ENCODE measurements at places on chromosomes 3 and 15.
A peak's percentile ranks its signal among the peaks of the same experiment; 100 is the strongest.

DNA sequence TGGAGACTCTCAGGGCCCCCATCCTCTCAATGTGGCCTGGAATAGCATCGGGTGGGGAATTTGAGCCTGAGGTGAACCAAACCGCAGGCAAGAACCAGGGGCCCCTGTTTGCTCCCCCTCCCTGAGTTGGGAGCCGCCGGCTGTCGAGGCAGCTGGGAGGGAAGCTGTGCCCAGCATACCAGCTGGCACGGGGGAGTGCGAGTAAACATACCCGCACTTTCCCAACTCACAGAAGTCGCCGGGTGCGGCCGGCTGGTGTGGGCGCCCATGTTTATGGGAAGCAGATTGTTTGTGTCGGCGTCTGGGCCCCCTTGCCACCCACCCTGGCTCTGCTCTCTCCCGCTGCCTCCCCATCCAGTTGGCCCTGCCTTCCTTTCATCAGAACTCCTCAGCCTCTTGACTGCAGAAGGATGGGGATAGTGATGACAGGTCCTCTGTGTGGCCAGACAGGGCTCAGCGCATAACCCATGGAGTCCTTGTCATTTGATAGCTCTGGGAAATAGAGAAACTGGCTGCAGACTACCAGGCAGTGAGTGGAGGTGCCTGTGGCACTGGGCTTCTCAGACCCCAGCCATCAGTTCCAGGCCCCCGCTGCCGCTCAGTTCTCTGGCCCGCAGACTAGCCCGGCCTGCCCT, 60.4 kb downstream of the CACNA2D2 start:
- DNase-seq, result no peak

DNA sequence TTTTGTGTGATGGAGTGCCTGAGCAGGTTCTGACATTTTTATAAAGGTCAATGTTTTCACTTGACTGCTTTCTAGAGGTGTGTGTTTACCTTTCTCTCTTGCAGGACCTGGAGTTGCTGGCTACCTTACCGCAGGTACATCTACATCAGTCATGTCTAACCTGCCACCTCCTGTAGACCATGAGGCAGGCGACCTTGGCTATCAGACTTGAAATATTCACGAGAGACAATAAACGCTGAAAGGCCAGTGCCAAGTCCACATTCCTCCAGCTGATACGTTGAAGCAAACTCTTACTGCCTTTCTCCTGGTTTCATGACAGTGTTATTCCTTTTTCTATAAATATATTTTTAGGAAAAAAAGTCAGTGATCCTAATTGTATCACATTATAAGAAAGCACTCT, 59.0 kb upstream of the ACKR4 start:
- no peak for DNase-seq

- no peak for DNase-seq
These were observed 106.0 kb downstream of the LRIG1 start for GRCh38 chr3:66394753-66395249.

DNA sequence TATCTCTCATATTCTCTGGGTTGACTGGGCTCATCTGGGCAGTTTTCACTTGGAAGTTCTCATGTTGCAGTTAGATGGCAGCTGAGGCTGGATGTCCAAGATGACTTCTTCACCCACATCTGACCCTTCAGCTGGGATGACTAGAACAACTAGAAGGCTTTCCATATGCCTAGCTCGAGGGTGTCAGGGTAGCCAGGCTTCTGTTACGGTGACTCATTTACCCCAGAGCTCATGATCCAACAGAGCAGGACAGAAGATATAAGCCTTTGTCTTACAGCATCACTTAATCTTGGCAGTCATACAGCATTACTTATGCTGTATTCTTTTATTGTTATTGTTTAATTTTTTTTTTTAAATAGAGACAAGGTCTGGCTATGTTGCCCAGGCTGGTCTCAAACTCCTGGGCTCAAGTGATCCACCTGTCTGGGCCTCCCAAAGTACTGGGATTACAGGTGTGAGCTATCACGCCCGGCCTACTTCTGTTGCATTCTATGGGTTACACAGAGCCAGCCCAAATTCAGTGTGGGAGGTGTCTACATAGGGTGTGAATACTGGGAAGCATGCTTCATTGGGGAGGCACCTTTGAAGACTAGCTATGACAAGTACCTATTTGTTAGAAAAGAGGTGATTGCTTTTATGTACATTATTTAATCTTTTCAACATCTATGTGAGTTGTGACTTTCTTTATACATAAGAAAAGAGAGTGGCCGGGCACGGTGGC, 10.7 kb downstream of the HMCES start:
- DNase-seq, result no peak

DNA sequence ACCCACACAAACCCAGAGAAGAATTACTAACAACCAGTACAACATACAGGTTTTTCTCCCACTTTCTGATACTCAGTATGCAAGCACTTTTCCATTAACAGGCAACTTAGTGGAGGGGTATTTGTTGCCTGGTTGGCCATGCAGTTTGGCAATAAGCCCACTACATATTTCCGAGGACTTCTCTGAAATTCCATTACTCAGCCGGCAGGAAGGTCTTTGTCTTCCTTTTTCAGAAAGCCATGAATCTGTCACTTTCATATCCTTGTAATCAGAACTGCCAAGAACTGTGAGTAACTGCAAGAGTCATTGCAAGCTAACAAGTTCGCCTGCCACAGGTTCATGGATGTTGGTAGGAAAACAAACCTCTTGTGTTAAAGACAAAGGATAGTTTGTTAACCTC, 422.3 kb upstream of the ROBO1 start:
- peak; percentile 5 for DNase-seq

- no peak for DNase-seq
These were observed 151.5 kb upstream of the BFSP2 start for GRCh38 chr3:133248389-133248788.

DNA sequence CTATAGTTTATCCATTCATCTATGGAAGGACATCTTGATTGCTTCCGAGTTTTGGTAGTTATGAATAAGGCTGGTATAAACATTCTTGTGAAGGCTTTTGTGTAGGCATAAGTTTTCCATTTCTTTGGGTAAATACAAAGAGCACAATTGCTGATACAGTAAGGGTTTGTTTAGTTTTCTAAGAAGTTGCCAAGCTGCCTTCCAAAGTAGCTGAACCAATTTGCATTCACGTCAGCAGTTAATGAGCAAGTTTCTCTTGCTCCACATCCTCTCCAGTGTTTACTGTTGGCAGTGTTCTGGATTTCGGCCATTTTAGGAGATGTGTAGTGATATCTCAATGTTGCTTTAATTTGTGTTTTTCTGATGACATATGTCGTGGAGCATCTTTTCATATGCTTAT, 34.2 kb downstream of the GABRA5 start:
- DNase-seq, result no peak

DNA sequence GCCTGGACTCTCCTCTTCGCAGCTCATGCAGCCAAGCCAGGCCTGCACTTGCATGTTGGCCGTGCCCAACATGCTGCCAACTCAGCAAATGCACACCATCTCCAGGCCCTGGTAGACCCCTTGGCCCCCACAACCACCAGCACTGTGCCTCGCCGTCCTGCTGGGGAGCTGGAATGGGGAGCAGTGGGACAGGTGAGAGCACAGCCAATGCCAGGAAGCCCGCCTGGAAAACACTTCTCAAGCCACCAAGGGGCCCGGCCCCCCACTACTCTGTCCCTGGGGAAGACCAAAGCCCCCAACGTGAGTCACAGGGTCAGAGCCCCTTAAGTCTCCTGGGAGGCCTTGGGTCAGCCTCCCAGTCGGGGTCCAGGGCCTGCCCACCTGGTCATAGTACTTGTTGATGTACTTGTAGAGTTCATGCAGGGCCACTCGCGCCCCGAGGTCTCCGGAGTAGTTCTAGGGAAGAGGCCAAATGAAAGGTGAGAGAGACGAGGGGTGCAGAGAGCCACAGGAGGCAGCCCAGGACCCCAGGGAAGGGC, 24.5 kb downstream of the PLXNB1 start:
- DNase-seq, result peak; percentile 18

GRCh38 chr3:191987831-191988350, 526.9 kb downstream of the PYDC2 start:
- DNase-seq, result no peak

- DNase-seq, result peak; percentile 13
These were observed 60.2 kb upstream of the CDAN1 start for GRCh38 chr15:42796955-42797782.

GRCh38 chr3:195999896-196000295, 82.0 kb downstream of the TFRC start:
- DNase-seq, result no peak

- DNase-seq, result no peak
These were observed 71.9 kb downstream of the ANXA2 start for GRCh38 chr15:60325905-60326304.

- DNase-seq, result no peak
These were observed 23.7 kb upstream of the C3orf49 start for GRCh38 chr3:63795438-63795837.

DNA sequence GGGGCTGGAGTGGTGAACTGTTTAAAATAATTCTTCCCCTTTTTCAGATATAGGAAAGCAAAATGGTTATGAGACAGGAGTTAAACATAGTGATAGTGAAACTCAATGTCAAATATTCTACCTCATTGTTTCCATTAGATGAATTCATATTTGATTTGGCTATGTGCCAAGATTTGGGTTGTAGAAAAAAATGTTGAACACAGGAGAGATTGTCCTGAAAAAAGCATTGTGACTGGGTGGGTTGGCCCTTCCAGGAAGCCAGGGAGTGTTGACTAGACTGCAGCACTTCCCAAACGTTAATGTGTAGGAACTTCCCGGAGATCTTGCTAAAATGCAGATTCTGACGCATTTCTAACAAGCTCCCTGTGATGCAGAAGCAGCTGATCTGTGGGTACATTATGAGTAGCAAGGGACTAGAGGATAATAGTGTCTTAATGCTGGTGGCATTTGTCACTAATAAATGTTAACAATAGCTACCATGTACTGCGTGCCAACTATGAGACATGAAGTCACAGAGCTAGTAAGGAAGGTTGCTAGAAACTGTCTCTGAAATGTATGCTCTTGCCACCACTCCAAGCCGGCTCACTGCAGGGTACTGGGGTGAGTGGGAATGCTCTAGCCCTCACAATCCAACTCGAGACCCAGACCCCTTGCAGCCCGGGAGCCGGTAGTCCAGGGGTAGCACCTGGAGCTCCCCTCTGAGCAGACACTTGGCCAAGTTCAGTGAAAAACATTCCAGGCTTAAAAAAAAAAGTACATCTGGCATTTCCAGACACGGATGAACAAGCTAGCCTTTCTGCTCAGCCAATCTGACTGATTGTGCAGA, 120.6 kb downstream of the CD47 start:
- DNase-seq, result no peak

DNA sequence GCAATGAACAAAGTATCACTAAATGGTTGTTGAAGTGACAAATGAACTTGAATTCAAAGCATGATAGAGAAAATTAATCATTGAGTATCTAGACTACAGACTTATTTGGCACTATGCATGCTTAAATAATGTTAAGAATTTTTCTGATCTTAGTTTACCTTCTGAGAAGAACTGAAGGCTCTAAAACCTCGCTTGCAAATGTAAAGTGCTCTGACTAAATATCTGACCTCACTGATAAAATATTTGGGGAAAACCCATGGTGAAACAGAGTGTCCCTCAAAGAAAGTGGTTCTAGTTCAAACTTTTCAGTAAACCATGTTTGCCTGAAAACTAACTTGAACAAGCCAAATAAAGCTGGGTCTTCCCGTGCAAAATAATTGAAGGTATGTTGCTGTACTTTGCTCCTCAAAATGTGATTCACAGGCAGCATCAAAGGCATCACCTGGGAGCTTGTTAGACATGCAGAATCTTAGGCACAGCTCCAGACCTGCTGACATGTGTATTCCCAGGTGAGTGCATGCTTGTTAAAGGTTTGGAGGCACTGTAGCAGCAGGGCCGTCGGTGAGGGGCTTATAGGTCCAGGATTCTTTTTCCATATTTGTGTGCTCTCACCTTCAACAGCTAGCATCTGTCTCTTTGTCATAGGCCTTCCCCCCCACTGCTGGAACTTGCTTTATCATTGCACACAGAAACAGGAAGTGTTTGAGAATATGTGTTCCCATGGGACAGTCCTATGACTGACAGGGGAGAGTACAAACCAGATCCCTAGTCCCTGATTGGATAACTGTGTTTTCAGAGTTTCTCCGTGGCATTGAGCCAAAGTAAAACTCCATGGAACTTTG, 524.2 kb upstream of the LMCD1 start:
- no peak for DNase-seq

- DNase-seq, result no peak
These were observed 61.2 kb upstream of the EPHB3 start for GRCh38 chr3:184500344-184500923.

DNA sequence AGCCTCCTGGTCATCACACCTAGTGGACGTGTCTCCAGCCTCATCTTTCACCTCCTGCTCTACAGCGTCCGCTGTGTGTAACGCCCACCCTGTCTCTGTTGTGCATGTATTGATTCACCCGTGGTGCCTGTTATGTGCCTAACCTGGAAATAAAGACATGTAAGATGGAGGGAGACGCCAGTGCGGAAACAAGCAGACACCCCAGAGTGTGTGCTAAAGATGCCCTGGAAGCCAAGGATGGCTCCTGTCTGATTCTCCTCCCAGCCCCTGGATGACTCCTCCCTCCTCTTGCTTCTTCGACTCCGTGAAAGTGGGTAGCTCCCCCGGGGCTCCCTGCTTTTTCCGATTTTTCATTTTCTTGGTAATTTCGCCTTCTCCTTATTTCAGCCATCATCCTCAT, 241.8 kb downstream of the ADAMTS17 start:
- no peak for DNase-seq

Measured in 8988T (cell line).